ENCODE measurements at places on chromosomes 7 and 10.

- DNase-seq = no peak
These were observed 53.6 kb downstream of the CREB3L2 start for GRCh38 chr7:137948083-137948844.

DNA sequence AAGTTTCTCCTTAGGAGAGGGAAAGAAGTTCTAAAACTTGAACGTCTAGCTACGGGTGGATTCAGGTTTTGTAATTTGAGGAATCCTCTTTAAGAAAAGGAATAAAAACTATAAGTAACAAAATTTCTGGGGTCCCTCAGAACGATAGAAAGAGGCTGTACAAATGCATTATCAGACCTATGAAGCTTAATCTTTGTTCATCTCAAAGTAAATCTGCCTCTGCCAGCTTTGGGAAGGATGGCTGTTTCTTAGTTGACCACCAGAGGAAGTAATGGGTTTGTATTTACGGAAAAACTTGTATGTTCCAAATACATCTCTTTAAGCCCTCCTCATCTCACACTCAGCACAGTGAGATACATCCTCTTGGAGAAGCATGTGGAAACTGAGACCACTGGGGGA is 864 bp downstream of the PSTK start:
- DNase-seq = peak; percentile 40

GRCh38 chr10:42959833-42960232 is 117.0 kb upstream of the RET start:
- DNase-seq = no peak

DNA sequence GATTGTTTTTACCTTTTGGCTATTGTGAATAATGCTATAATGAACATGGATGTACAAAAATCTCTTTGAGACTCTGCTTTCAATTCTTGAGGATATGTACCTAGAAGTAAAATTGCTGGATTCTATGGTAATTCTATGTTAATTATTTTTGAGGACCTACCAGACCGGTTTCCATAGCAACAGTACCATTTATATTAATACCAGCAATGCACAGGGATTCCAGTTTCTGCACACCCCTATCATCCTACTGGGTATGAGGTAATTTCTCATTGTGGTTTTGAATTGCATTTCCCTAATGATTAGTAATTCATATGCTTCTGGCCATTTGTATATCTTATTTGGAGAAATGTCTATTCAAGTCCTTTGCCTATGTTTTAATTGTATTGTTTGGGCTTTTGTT is 9.9 kb upstream of the PPP1R9A start:
- no peak for DNase-seq

GRCh38 chr10:16952080-16952479 is 134.9 kb upstream of the RSU1 start:
- DNase-seq = no peak

- DNase-seq = no peak
These were observed 231.6 kb downstream of the TRIL start for GRCh38 chr7:28726555-28726954.

- no peak for DNase-seq
These were observed 1095.4 kb upstream of the CELF2 start for GRCh38 chr10:9922126-9922870.

DNA sequence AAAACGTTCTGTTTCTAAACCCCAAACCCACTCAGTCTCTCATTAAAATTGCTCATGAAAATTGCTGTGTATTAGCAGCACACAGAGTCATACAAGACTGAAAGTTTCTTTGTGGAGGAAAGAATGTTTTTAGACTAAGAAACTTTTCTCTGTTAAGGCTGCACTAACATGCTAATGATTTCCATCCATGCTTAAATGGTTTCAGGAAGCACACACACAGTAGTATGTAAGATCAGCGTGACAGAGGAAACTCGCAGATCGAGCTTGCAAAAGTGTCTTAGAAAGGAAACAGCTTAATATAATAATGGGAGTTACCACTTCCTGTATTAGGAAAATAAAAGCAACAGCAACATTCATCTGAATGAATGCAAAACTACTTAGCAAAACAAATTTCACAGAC is 112.7 kb downstream of the ICA1 start:
- DNase-seq = no peak

DNA sequence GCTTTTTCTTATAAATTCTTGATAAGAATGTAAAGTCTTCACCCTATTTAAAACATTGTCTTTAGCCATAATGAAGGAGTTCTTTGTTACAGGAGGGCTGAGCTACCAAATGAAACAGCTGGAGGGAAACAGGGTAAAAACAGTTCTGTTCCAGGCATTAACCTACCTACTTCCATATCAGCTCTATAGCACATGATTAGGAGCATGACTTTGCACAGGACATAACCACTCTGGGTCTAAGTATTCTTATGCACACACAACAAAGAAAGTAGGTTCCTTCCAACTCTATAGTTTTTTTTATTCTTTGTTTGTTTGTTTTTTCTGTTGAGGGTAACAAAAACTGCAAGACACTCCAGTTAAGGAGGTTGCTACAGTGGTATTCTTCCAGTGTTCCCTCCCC is 52.7 kb downstream of the SCIN start:
- no peak for DNase-seq

DNA sequence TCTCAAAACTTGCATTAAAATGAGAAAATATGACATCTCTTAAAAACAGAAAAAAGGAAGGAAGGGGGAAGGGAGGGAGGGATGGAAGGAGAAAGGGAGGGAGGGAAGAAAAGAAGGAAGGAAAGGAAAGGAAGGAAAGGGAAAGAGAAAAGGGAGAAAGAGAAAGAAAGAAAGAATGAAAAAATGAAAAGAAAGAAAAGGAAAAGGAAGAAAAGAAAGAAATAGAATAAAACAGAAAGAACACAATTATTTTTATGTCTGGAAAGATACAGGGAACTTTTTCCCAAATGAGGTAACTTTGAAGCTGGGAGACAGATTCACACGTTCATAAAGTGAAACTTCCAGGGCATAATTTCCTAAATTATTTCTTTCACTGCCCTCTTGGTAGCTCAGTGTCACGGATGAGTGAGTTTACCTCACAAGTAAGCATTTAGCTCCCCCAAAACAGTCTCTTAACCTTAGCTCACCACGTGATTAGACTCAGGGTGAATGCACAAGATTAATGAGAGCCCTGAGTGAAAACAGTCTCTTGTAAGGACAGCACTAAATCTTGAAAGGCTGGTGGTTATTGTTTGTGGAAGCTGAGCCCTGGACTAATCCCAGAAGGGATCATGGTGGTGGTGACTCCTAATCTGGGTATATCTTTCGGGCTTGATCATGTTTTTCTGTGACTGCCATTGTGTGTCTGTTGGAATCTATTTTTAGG is 74.1 kb upstream of the HDAC9 start:
- DNase-seq = no peak

- peak; percentile 62 for DNase-seq
These were observed 123.4 kb downstream of the NT5C2 start for GRCh38 chr10:103069453-103070331.

DNA sequence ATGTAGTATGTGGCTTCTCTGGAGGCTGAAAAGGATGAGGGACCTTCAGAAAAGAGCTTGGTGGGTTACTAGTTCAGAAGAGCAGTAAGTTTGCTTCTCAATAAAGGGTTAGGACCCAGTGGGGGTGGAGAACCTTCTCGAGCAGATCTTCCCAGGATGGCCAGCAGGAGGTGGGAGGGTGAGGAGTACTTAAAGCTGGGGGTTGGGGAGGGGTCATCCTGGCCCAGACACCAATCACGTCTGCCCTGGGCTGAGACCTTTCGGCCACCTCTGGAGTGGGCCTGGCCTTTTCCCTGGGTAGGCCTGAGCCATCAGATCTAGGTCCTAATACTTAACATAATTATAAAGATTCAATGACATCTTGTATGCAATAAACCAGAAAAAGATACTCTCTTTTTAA is 149.0 kb upstream of the TCF7L2 start:
- DNase-seq = no peak

DNA sequence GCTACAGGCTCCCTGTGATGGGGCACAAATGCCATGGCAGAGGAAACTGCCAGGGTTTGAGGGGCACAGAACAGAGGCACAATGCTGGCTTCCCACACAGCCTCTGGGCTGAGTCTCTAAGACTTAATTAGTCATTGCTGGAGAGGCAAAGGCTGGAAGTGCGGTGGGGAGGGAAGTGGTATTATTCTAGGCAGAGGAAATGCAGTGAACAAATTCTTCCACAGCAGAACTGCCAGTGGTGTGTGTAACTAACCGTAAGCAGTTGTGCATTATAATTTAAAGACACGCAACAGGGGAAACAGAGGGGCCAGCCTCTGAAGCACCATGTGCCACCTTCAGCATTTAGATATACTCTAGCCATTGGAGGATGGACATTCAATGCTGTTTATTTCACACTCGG is 12.8 kb downstream of the ICA1 start:
- no peak for DNase-seq

- no peak for DNase-seq
These were observed 16.7 kb upstream of the PAPSS2 start for GRCh38 chr10:87642988-87643387.

- no peak for DNase-seq
These were observed 773.3 kb downstream of the GRID1 start for GRCh38 chr10:85593226-85593772.

- DNase-seq = no peak
These were observed 107.2 kb downstream of the CUBN start for GRCh38 chr10:17022466-17022825.

DNA sequence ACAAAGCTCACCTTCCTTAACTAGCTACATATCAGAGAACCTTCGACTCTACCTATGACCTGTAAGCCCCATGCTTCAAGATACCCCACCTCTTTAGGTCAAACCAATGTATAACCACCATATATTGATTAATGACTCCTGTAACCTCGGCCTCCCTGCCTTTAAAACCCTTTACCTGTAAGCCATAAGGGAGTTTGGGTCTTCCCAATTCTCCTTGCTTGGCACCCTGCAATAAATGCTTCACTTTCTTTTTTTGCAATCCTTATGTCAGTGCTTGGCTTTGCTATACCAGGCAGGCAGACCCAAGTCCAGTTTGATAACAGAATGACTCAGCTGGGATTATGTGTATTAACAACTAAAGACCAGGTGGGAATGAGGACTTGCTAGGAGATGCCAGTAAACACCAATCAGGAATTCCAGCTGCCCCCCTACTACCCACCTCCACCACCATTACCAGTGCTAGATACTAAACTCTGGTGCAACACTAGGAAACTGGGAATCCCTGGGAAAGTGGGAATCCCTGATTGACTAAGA is 22.0 kb upstream of the SLC35G1 start:
- DNase-seq = no peak

GRCh38 chr7:28174901-28175661 is 5.5 kb downstream of the JAZF1 start:
- DNase-seq = no peak

DNA sequence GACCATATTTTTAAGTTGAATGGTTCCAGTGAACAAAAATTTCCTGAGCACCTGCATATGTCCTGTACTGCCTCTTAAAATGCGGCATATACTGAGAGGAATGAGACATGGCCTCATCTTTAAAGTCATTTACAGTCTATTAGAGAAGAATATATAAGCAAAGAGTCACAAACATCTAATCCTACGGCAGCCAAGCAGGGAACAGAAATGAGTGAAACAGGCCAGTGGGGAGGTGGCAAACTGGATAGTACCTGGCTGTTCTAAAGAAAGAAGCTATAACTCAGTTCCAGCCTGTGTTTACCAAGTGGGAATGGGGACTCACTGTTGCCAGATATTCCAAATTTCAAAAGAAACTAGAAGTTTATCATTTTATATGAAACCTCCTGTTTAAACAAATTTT is 211.4 kb downstream of the VTI1A start:
- DNase-seq = no peak

- DNase-seq = no peak
These were observed at the start of gene ZNF804B for GRCh38 chr7:88759230-88760135. TSS of gene ZNF804B (plus strand) at chr7:88759700. CDS start at chr7:88759977, 277 bp downstream.

GRCh38 chr10:84497978-84498377 is 169.6 kb downstream of the CCSER2 start:
- no peak for DNase-seq

GRCh38 chr7:16554518-16555236 is 28.1 kb downstream of the LRRC72 start:
- DNase-seq = no peak

- no peak for DNase-seq
These were observed 150.8 kb downstream of the DGKI start for GRCh38 chr7:137695942-137696341.

GRCh38 chr7:158576050-158576762 is 11.4 kb downstream of the PTPRN2 start:
- no peak for DNase-seq

DNA sequence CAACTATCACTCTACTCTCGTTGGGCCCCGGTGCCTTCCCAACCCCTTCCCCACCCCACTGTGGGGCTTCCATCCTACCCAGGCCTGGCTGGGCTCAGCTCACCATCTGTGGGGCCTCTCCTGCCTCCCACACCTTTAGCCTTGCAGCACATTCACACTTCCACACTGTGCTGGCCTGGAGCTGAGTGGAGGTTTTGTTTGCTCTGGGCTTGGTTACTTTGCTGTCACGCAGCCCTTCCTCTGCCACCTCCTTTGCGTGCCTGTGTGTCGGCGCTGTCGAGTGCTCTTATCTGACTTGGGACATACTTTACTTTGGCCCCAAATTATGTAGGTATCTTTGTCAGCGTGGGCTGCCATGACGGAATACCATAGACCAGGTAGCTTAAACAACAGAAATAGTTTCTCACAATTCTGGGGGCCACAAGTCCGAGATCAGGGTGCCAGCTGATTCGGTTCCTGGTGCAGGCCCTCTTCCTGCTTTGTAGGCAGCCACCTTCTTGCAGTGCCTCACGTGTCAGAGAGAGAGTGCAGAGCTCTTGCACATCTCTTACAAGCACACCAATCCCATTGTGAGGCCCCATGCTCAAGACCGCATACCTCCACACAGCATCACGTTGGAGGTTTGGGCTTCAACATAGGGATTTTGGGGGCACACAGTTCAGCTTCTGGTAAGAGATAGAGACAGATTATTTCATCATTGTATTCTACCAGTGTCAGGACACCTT is 89.0 kb downstream of the CUL1 start:
- DNase-seq = no peak

GRCh38 chr7:113026941-113027340 is 59.7 kb downstream of the GPR85 start:
- no peak for DNase-seq

DNA sequence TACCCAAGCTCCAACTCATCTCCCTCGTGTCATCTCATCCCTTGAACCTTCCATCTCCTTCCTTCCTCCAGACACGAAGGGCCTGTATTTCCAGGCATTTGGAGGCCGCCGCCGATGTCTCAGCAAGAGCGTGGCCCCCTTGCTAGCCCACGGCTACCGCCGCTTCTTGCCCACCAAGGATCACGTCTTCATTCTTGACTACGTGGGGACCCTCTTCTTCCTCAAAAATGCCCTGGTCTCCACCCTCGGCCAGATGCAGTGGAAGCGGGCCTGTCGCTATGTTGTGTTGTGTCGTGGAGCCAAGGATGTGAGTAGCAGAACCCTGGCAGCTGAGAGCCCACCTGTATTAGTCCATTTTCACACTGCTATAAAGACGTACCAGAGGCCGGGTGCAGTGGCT is 5.5 kb downstream of the FBXO24 start:
- no peak for DNase-seq

- DNase-seq = no peak
These were observed 368.6 kb downstream of the TNS3 start for GRCh38 chr7:47213276-47213675.

DNA sequence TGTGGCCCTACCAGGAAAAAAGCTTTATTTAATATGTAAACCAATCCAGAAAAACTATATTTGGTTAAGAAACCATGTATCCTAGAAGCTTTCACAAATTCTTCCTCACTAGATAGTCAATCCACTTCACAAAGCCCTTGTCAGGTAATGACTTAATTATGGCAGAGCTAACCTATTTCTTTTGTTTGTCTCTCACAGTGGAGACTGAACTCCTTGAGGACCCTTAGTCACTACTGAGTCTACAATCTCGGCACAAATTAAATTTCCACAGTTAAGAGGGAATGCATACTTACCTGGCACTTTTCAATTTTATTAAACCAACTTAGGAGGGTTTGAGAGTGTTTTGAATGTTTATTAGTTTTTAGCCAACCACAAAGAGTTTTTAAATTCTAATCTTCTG is 23.0 kb downstream of the WAPL start:
- DNase-seq = no peak

All from stimulated activated naive CD4-positive, alpha-beta T cell (primary cell).